Left renal pelvis (tissue), 4 donors: ENCODE measurements at places on chromosomes 2 and 18.

DNA sequence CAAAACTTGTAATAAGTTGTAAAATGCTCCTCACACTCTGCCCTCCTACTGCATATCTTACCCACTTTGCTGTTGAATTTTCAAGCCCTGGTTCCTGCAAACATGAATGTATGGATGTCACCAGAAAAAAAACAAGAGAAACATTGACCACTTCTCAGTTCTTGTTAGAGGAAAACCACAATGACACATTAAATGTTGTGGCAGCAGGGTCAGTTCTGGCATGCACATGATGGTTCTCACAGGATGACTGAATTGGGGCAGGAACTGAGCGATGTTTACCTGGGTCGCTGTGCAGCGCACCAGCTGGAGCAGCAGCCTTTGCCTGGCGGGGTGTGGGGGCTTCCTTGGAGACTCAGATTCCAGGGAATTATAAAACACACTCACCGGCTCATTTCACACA is 14.0 kb upstream of the PRKCE start:
- DNase-seq, result no peak

DNA sequence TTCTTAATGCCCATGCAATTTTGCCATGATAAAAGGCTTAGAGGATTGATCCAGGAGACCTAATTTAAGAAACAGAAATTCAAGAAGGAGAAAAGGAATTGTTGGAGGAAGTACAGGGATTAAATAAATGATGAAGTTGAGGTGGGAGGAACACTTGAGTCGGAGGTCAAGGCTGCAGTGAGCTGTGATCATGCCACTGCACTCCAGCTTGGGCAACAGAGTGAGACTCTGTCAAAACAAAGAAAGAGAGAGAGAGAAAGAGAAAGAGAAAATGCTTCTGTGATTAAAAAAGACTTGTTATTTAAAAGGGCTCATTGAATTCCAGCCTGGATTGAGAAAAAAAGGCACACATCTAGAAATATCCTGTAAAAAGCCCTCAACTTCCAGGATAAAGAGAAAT is 123.2 kb downstream of the B3GNT2 start:
- DNase-seq, result no peak

DNA sequence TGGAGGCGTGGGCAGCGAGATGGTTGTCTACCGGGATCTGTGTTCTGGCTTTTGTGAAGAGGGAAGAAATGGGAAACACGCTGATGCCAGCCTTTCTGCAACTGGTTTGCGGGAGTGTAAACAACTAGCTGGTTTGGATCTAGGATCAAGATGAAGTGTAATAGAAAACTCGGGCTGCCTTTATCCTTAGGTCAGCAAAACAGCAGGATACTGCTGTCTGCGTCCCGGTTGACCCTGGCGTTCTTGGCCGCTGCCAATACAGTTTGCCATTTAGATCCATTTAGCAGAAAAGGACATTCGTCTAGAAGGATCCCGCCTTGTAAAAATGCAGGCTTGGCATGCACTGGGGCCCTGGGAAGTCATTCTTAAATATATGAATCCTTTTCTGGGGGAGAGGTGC is 42.0 kb downstream of the RAB31 start:
- no peak for DNase-seq

DNA sequence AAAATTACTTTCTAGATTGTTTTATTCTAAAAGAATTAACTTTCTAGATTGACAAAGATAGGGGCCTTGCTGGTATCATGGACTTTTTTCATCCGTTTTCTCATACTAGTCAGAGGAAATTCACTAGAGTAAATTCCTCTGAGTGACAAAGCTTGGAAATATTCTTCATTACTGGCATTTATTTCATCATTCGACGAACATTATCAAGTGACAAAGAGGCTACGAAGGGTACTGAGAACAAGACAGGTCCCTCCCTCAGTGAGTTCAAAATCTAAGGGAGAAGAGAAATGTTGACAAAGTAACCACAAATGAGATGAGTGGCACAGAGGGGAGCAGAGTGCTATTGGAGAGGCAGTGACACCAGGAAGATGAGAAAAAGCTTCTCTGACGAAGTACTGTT is 4.3 kb downstream of the EPG5 start:
- DNase-seq, result no peak

DNA sequence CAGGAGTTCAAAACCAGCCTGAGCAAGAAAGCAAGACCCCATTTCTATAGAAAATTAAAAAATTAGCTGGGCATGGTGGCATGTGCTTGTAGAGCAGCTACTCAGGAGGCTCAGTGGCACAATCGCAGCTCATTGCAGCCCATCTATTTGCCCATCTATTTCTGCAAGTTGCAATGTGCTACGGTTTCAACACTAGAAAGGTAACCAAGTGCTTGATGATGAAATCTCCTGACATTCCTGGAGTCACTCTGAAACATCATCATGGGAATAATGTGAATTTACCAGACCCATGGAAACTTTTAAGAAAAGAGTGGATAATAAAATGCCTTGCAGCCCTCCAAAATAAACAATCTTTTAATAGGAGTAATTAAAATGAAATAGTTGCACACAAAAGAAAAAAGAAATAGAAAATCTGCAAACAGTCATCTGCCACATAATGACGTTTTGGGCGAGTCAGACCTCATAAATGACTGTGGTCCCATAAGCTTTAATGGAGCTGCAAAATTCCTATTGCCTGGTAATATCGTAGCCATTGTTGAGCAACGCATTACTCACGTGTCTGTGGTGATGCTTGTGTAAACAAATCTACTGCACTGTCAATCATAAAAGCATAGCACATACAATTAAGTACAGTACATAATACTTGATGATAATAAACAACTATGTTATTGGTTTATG is 46.6 kb upstream of the AMMECR1L start:
- peak; percentile 33 for DNase-seq

DNA sequence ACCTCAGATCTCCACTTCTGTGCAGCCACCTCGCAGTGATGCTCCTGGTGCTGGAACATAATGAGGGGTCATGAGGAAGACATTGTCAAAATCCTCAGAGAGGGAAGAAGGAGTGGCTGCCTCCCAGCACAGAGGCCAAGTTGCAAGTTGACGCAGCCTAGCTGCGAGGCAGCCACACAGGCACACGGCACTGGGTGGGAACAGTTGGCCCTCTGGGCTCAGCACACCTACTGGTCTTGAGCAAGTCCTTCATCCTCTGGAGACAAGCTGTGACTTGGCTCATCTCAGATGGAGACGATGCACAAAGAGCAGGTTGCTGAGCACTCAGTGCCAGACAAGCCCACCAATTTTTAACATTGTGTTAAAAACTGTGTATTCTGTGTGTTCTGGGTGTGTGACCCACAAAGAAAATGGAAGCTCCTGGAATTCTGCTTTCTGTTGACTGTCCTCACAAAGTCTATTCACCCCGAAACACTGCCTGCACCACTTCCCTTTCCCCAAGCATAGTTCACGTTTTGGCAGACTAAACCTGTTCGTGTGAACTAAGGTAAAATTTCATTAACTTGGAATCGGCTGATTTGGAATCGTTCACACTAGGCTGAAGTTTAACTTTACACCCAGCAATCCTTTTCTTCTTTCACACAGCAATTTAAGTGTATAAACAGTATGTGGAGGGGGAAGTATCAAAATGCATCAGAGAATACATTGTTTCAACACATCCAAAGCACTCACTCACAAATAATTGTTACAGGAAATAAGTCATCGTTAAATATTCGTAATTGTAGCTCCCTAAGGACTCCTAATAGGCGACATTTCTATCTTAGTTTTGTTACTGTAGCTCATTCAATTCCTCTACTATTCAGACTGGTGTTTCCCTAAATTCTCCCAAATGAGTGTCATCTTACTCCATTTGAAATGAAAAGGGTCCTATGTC is 266.6 kb upstream of the ID2 start:
- no peak for DNase-seq

GRCh38 chr2:220182790-220183189 is 555.4 kb downstream of the SLC4A3 start:
- DNase-seq, result no peak

DNA sequence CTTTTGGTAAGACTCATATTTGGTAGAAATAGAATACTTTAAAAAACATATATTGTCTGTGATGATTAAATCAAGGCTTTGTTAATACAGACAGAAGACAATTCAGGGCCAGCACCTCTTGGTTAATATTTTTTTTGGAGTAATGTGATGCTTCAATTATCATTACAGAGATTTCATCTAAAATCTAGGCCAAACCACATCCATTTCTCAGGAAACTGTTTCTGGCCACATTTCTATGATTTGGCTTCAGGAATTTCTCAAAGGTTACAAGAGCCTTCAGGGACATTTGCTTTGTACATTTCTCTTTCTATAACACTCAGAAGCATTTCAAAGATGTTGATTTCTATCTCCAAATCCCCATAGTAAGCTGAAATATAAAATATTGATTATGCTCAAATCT is 614.9 kb downstream of the LRP1B start:
- DNase-seq, result no peak

DNA sequence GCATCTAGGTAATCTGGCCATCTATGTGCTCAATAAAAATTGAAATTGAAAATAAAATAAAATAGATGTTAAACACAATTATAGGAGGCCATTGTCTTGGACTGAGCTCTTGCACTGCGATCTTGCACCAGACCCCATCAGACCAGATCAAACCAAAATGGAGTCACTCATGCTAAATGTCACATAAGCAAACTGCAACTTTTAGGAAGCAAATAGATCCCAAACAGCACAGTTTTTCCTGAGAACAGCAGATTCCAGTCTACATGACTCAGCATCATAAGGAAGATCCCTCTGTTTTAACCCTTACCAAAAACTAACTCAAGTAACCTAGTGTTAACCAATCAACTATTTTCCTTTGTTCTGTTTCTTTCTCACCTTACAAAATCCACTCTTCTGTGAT is 57.7 kb upstream of the LRP1B start:
- no peak for DNase-seq

GRCh38 chr2:174076040-174076439 is 110.9 kb upstream of the SP3 start:
- DNase-seq, result no peak

GRCh38 chr18:41809652-41810051 is 145.4 kb upstream of the PIK3C3 start:
- no peak for DNase-seq

DNA sequence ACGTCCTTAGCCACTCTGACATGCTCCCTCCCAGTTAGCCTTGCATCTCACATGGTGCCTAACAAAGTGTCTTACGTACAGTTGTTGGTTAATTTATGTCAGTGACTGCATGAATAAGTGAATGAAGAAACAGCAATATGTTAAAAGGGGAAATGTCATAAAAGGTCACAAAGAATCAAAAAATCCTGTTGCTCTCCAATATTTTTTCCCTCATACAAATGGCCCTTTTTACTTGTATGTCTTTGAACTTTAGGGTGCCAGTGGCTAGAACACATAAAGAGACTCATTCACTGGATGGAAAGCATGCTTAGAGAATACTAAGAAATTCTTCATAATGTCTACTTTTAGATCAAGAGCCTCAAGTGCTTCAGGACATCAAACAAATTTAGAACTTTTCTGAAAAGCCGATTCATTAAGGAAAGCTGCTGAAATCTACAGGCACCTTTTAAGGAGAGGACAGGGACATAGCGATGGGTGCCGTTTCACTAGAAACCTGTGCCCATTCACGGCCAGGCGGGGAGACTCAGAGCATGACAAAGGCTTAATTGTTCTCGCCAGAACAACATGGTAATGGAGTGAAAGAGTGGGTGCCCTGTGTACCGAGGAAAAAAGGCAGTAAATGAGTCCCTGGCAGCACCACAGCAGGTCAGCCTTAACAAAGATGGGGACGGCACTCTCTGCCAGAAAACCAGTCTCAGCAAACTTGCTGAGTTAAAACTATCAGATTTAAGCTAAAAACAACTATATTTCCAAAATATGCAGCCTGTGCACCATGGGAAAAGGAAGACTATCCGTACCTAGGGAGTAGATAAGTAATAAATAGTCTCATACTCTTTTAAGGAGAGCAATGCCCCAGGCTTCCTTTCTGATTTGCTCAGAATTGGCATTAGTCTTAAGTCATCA is 71.6 kb upstream of the SPTBN1 start:
- no peak for DNase-seq

- no peak for DNase-seq
Observed at GRCh38 chr18:45359275-45360009, 255.8 kb upstream of the SLC14A2 start.

GRCh38 chr2:62296832-62297623 is 101.1 kb downstream of the B3GNT2 start:
- DNase-seq, result no peak

GRCh38 chr2:118881490-118882129 is 34.2 kb upstream of the EN1 start:
- no peak for DNase-seq

DNA sequence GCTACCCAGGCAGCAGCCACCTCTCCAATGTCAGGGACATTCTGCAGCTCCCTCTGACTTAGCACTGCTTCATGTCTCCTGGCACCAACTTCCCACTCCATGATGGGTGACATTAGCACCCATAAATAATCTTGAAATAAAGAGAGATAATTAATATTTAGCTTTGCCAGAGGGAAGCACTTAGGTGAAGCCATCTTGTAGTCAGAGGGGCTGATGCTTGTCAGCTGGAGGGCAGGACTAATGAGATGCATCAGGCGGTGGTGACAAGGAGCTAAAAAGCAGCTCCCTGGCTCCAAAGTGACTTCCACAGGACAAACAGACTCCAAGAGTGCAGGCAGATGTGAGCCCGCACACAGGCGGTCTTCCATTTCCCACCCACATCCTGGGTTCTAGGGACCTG is 153.0 kb upstream of the ID2 start:
- no peak for DNase-seq

DNA sequence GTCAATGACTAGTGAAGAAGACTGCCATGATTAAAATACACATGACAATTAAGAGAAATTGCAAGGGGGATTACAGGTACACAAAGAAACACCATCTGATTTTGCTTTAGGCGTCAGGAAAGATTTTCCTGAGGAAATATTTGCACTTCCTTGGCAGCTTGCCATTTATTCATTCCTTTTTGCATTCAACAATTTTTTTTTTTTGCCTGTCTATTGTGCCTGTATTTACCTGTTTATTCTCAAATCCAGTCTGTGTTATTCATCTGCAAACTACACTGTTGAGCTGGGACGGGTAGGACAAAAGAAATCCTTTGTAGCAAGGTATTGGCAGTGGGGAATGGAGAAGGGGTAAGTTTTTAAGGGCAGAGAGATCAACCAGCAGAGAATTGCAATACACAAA is 31.8 kb downstream of the SMAD2 start:
- DNase-seq, result no peak

DNA sequence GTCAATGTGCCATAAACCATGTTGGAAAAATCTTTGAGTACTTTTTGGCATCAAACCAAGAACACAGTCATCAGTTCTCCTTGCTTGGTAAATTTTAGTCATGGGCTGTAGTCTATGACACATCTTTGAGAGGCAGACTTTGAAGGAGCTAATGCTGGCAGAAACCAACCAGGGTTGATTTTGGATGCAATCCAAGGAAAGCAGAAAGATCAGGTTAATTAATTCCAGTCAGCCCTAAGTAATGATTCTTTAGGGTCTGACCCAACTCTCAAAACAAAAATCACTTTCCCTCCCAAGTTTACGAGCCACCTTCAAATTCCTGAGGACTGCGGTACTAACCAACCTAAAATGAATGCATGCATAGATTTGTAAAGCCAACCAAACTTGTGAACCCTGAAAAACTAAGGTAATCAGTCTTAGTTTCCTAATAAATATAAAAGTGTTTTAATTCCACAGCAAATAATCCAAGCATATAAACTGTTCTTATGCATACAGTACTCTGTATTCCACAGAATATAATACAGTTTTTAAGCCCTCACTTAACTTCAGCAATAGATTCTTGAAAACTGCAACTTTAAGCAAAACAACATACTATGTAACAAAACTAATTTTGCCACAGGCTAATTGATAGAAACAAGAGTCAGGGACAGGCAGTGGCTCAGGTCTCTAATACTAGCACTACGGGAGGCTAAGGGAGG is 22.0 kb downstream of the AP1S3 start:
- no peak for DNase-seq
